ENCODE measurements at places on chromosomes 6 and 20.

DNA sequence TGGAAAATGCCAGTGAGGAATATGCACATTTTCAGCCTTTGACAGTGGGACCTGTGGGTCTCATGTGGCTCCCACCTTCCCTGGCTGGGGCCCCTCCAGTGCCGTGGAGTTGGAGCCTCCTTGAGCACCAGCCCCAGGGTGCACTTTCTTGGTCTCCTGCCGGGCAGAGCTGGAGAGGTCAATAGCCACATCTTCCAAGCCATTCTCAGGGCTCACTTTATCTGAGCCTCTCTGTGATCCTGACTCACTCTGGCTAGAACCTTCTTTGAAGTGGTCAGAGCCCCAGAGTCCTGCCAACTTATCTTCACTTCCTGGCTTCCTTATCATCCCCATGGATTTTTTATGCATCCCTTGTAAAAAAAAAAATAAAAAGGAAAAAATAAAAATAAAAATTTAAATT lies 5.7 kb downstream of the VSX1 start:
- peaks cover 45% of the 10 kb centered on the region for H3K27me3 ChIP-seq
- peaks cover 19% of the 10 kb centered on the region for H3K4me1 ChIP-seq
- no peak overlapping the region for H3K4me3 ChIP-seq
- no peaks in the 10 kb centered on the region for H3K36me3 ChIP-seq
- H3K27ac ChIP-seq: no peak overlapping the region

DNA sequence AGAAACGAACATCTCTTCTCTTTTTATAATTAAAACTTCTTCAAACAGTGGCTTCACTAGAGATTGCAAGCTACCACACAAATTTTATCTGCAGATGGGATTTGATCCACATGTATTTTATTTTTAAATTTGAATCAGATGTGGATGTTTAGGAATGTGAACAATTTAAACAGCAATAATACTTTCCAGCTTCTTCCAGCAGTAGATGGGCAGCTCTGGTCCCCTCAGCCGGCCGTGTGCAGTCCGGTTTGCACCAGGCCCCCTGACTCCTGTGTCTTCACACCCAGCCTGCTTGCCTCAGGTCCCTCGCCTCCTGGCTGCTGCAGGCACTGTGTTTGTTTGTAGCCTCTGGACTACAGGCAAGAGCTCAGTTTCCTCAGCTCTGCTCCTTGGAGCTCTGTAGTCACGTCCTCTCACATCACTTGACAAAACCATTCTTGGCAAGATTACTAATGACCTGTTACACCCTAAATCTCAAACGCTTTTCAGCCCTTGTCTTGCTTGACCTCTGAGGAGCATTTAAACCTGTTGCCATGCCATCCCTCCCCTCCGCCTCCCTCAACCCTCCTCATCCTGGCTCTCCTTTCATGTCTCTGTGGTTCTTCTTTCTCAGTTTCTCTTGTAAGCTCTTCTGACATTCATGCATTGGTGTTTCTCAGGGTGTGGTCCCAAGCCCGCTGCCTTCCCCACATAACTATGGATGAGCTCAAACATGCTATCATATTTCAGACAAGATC lies 13.2 kb upstream of the ZBTB24 start:
- no peaks in the 10 kb centered on the region for H3K27me3 ChIP-seq
- no peak overlapping the region for H3K27ac ChIP-seq
- DNase-seq: no peak
- no peaks in the 10 kb centered on the region for H3K36me3 ChIP-seq
- H3K4me3 ChIP-seq: no peak overlapping the region

GRCh38 chr6:142946924-142947713 lies 2.1 kb upstream of the HIVEP2 start:
- peaks cover 10% of the 10 kb centered on the region for H3K27me3 ChIP-seq
- H3K4me3 ChIP-seq: peak overlapping the region; percentile 84
- peak overlapping the region; percentile 98 for H3K27ac ChIP-seq

DNA sequence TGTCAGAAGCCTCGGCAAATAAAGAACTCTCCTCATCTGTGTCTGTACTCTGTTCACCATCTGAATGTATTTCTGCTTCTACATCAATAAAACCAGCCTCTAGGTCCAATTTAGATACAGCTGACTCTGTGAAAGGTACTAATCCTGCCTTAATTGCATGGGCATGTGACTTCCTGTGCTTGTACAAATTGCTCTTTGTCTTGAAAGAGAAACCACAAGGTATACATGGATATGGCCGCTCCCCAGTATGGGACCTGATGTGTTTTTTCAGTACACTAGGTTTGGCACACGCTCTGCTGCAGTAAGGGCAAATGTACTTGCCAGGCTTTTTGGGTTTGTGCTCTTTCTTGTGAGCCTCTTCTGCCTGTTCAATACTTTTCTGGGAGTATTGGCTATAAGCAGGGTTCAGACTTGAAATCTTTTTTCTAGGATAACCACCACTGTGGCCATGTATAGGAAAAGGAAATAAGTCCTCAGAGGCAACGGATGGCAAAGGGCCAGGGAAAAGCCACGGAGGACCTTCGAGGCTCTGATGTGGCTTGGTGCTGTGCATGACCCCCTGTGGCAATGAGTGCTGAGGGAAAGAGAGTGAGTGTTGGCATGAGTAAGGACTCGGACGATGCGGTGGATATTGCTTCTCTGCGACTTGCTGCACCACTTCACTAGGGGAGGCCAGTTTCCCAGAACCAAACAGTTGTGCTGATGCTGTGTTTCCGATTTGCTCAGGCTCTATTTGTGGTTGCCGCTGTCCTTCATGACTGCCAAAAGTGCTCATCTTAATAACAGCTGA lies 170.9 kb downstream of the HIVEP2 start:
- DNase-seq: no peak
- peaks cover 41% of the 10 kb centered on the region for H3K36me3 ChIP-seq
- no peaks in the 10 kb centered on the region for H3K4me1 ChIP-seq
- no peak overlapping the region for H3K4me3 ChIP-seq

- H3K4me3 ChIP-seq: no peak overlapping the region
- H3K27ac ChIP-seq: 0 out of 2 replicates have a peak overlapping the region, but pooled peaks have one; percentile 30
- no peaks in the 10 kb centered on the region for H3K4me1 ChIP-seq
- H3K27me3 ChIP-seq: peaks cover 3% of the 10 kb centered on the region
- H3K36me3 ChIP-seq: no peaks in the 10 kb centered on the region
- DNase-seq: no peak
Measured at GRCh38 chr20:54097236-54097529, 26.8 kb upstream of the BCAS1 start.

DNA sequence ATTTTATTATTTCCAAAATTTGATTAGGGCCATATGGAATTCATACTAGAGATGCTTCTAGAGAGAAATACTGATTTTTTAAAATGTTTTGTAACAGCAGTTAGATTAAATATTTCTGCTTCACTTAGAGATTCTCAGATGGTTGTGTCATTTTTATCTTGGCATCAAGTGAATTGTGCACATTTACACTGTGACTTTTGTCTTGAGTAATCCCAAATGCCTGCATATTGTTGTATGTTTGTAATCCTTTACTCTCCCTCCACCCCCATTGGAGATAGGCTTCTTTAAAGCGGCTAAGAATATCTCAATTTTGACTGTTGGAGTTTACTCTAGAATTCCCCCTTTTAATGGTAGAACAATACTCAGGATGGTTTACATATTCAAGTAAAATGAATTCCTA lies 19.0 kb downstream of the STX16 start:
- peak overlapping the region; percentile 49 for H3K4me3 ChIP-seq
- no peak for DNase-seq
- H3K27ac ChIP-seq: peak overlapping the region; percentile 100
- H3K36me3 ChIP-seq: peaks cover 47% of the 10 kb centered on the region

- DNase-seq: no peak
- H3K36me3 ChIP-seq: no peaks in the 10 kb centered on the region
- peaks cover 33% of the 10 kb centered on the region for H3K4me1 ChIP-seq
- no peak overlapping the region for H3K4me3 ChIP-seq
- no peak overlapping the region for H3K27ac ChIP-seq
Measured at GRCh38 chr20:8306937-8307336, 174.9 kb downstream of the PLCB1 start.

DNA sequence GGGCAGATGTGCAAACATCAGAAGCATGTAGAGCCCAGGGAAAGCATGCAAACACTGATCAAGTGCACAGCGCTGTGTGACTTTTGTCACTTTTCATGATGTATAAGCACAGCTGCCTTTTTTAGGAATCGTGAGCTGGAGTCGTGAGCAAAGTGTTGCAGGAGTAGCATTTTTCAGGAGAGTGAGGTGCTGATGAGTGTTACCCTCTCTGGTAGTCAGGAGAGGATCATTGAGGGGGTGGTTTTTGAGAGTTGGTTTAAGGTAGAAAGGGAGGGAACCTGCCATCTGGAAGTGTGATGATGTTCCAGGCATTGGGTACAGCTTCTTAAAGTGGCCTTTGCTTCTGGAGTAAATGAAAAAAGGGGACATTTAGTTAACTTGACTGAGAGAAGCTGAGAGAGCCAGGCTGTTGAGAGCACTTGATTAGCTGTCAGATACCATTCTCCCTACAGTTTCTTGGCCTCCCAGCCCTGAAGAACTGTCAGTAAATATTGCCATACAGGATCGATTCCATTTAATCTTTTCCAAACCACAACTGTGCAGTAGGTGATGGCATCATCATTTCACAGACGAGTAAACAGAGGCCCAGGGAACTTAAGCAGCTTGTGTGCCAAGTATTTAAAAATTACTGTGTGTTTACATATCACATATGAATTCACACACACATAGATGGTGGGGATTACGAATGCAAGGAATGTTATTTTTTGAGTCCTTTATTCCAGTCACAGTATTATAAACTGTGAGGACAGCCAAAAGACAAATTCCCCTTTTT lies 28.9 kb downstream of the TPD52L1 start:
- H3K27ac ChIP-seq: no peak overlapping the region
- no peak overlapping the region for H3K4me3 ChIP-seq

DNA sequence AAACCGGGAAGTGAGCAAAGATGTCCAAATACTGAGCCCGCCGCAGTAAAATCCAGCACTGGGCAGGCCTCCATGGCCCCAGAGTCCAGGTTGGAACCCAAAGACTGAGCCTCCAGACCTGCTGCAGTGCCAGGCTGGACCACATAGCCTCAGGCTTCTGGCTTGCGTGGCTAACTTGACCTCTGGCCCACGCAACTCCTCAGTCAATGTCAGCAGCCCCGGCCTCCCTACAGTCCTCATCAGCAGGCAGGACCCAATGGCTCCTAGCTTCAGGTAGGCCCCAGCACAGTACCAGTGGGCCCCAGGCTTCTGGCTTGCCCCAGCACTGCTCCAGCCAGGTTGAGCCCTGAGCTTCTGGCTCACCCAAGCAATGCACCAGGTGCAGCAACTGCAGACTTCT lies 245.1 kb upstream of the AFDN start:
- peaks cover 2% of the 10 kb centered on the region for H3K36me3 ChIP-seq
- no peak overlapping the region for H3K4me3 ChIP-seq
- H3K27me3 ChIP-seq: peaks cover 4% of the 10 kb centered on the region
- peaks cover 9% of the 10 kb centered on the region for H3K4me1 ChIP-seq

GRCh38 chr6:111096246-111096645 lies 8.9 kb downstream of the SLC16A10 start:
- H3K36me3 ChIP-seq: peaks cover 11% of the 10 kb centered on the region
- no peak for DNase-seq
- no peak overlapping the region for H3K27ac ChIP-seq
- H3K4me3 ChIP-seq: no peak overlapping the region

DNA sequence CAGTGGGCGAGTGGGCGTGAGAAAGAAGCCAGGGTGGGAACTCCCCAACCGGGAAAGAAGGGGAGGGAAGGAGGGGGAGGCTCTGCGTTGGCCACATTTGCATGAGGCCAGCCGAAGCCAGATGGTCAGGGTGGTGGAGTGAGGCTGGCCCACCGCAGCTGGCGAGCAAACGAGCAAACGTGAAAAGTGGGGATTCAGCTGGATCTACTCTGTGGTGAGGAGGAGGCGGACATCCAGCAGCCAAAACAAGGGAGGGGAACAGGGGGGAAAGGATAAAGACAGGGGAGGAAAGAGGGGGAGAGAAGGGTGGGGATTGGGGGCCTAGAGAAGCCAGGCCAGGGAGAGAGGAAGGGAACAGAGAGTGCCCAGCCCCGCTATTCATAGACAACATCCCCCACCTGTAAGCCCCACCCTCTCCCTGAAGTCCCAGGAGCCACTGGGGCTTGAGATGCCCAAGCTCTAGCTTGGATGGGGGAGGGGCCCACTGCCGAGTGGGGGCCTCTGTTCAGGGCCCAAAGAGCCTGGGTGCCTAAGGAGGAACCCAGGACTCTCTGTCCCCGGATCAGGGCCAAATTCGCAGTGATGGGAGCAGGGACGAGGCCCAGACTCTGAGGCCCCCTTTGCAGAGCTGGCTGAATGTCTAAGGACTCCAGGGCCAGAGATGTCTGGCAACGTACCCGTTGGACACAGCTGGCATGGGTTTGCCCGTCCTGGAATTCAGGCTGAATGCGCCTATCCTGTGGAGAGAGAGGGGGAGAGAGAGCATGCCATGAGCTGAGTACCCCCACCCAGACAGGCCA lies 45.1 kb downstream of the CPNE5 start:
- H3K4me1 ChIP-seq: peaks cover 40% of the 10 kb centered on the region
- no peaks in the 10 kb centered on the region for H3K36me3 ChIP-seq
- peak overlapping the region; percentile 25 for H3K4me3 ChIP-seq
- peak overlapping the region; percentile 37 for H3K27ac ChIP-seq
- no peaks in the 10 kb centered on the region for H3K27me3 ChIP-seq

GRCh38 chr6:16367571-16367970 lies 129.2 kb downstream of the GMPR start:
- H3K27ac ChIP-seq: no peak overlapping the region
- H3K4me3 ChIP-seq: no peak overlapping the region
- H3K27me3 ChIP-seq: no peaks in the 10 kb centered on the region
- H3K36me3 ChIP-seq: no peaks in the 10 kb centered on the region

DNA sequence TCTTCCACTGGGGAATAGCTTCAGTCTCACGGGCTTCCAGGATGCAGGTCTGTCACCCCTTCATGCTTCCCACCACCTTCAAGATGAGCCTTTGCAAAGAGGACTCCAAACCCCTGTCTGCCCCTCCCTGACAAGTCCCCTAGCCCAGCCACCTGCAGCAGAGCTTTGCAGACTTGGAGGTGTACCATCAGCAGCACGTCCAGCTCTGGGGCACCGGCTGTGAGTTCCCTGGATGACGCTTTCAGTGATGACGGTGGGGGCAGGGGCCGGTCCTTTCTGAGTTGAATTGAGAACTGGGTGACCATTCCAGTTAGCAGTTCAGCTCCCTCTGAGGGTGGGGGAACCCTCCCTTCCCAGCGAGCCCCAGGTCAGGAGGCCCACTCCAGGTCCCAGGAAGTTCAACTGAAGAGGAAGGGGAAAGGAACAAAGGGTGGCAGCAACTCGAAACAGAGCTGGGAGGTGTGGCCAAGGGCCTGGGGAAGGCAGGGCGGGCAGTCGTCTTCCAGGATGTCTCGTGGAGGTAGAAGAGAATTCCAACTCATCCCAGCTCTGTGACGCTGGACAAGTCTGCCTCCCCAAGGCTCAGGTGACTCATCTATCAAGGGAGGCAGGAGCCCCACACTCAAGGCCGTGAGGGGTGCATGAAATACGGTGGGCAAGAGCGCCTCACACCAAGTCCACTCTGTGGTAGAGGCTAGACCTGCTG lies 86.0 kb downstream of the PTPN1 start:
- no peak for DNase-seq
- peaks cover 11% of the 10 kb centered on the region for H3K4me1 ChIP-seq
- no peaks in the 10 kb centered on the region for H3K36me3 ChIP-seq
- no peaks in the 10 kb centered on the region for H3K27me3 ChIP-seq
- no peak overlapping the region for H3K4me3 ChIP-seq

- no peaks in the 10 kb centered on the region for H3K27me3 ChIP-seq
- no peaks in the 10 kb centered on the region for H3K36me3 ChIP-seq
- no peak overlapping the region for H3K4me3 ChIP-seq
- H3K4me1 ChIP-seq: peaks cover 6% of the 10 kb centered on the region
- no peak for DNase-seq
- H3K27ac ChIP-seq: no peak overlapping the region
Measured at GRCh38 chr6:112291161-112291762, 36.9 kb upstream of the LAMA4 start.

- DNase-seq: no peak
- H3K4me1 ChIP-seq: peaks cover 17% of the 10 kb centered on the region
- no peaks in the 10 kb centered on the region for H3K27me3 ChIP-seq
Measured at GRCh38 chr6:41063884-41064285, 8.3 kb downstream of the OARD1 start.

Data from WTC11 (cell line).